ENCODE measurements at places on chromosomes 5 and 9. TPM values are rescaled to one million over a fixed set of nuclear protein-coding genes. Genes with fewer than 3 reads are reported as not detected.

HTR4 gene
- not detected for polyA plus RNA-seq

EMB gene
- polyA plus RNA-seq = 13.6 TPM

GABRA6 gene
- not detected for polyA plus RNA-seq

CLIC3 gene
- 0.33 TPM for polyA plus RNA-seq

- DNase-seq = no peak
Measured at GRCh38 chr5:7246287-7246686, 149.7 kb upstream of the ADCY2 start.

GRCh38 chr5:103679873-103680272, 117.3 kb upstream of the NUDT12 start:
- DNase-seq = no peak

GRCh38 chr5:38258319-38259061, at the start of gene EGFLAM:
Gene EGFLAM, plus strand, starts transcription at chr5:38258559. Its CDS starts 196 bp downstream, at chr5:38258755.
- DNase-seq = peak; percentile 81

- DNase-seq = no peak
Measured at GRCh38 chr5:17737092-17737491, 102.8 kb downstream of the TAF11L14 start.
